ENCODE measurements at places on chromosomes 5 and 9.

DNA sequence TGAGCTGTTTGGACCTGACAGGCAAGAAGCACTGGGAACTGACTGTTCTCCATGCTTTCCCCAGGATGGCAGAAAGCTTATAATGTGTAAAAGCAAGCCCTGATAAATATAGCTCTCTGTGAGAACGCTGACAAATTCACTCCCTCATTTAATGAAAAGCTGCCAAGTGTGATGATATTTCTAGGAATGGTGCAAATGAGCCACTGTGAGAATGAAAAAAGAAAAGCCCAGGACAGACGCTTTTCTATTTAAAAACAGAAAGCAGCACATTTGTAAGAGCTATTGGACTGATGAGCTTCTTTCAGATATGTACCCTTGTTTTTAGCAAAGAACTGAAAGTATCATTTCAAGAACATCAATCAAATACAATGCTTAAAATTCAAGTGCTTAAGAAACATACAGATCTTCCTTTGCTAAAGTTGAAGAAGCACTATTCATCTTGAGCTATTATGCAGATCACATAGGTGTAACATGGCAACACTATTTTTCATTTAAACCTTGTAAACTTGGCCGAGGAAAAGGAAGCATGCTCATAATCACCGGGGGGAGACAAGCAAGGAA, 842.6 kb upstream of the ACO1 start:
- DNase-seq, result peak; percentile 53

DNA sequence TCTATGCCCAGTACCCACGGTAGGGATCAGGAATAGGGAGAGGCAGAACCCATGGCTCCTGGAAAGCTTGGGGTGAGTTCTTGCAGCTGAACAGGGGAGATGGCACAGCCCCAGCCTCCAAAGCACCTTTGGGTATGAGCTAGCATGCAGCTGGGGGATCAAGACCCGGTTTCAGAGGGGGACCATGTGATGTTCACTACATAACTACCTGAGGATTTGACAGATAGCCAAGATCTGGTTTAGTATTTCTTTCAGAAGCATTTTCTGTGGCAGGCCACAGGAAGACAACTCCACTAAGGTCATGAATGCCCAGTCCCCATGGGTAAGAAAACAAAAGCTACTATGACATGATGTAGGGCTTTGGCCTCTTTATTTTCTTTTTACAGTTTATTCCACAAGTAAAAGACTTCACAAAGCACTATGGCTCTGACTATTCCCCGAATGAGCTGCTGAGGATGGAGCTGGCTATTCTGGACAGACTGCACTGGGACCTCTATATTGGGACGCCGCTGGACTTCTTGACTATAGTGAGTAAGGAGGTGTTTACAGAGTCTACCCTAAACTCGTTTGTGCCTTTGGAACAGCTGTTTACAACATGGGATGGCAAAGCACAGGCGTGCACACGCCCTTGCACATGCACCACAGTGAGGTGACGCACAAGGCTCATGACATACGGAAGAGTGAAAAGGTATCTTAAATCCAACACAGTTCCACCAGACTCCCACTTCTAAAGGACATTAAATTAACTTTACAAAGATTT, 3.4 kb downstream of the CCNI2 start:
- no peak for DNase-seq

DNA sequence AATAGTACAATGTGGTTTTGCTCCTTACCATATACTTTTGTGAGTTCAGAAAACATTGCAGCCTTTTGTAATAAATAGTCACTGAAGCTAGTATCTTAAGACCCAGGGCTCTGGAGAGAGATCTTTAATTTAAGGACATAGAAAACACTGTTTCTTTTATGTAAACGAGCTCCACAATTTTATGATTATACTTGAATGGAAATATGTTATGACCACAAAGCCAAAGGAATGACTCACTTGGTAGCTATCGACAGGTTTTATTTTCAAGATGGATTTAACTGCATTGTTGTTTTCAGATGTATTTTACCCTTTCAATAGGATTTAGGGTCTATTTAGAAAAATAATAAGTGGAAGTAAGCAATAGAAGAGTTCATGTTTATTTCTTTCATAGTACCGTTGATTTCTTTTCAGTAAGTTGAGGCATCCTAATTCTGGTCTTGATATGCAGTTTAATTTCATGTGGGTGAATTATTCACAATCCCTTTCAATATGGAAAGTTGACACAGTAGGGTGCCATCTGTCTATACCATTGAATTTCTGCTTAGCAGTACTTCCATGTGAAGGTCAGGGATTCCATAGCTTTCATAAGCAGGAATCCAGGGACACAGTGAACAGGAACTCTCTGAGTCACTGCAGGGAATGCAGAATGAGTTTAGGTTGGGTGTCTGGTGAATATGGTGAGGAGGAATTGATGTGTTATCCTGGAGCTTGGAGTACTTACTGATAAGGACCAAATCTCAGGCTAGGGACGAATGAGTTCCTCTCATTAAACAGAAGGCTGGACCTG, 157.6 kb downstream of the CD180 start:
- DNase-seq, result peak; percentile 79

DNA sequence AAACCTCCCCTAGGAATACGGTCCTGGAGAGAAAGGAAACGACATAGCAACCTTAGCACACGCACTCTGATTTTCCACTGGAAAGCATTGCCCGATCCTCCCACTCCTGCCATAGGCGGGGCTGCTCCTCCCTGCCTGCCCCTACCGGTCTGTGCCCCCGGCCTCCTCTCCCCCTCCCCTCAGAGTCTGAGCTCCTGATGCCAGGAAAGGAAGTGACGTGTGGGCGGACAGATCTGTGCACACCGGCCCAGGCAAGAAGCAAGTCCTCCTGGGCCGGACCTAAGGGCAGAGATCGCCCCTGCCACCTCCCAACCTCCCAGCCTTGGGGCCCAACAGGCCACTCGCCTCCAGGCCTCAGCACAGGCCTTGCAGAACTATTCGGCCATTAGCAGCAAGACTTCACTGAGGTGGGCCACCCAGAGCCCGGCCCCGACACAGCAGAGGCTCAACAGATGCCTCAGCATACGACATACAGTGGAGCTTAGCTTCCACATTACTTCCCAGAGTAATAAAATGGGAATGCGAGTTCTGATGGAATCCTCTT, 7.2 kb downstream of the NINJ1 start:
- peak; percentile 55 for DNase-seq

GRCh38 chr5:8633259-8633658, 764.3 kb downstream of the MTRR start:
- DNase-seq, result no peak
